Activated CD4-positive, alpha-beta T cell treated with anti-CD3 and anti-CD28 coated beads, Interleukin-2, amount 10 ng/mL, durations not matched to agents 7 days and 5 days (primary cell): ENCODE measurements at places on chromosomes 13 and 19. TPM values are rescaled to one million over a fixed set of nuclear protein-coding genes. Genes with fewer than 3 reads are reported as not detected.
A peak's percentile ranks its signal among the peaks of the same experiment; 100 is the strongest.

Gene CEACAM8
- not detected for total RNA-seq

Gene EDNRB
- not detected for total RNA-seq

- peak; percentile 44 for DNase-seq
These were observed 607 bp upstream of the SYNE4 start for GRCh38 chr19:36009220-36009619.

DNA sequence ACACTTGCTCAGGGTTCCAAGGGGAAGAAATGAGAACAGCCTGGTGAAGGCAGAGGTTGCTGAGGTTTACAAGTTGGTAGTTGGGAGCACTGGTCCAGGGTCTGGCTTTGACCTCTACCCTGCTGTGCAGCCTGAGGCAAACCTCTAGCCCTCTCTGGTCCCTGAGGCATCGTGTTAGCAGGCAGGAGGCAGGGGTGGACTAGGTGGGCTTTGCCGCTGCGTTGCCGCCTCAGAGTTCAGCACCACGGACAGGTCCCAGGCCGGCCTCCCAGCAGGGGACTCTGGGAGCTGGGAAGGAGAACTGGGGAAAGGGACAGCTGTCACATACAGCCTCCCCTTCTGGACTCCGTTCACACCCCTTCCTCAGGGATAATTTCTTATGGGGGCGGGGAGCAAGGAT, 3.1 kb downstream of the NCAN start:
- DNase-seq, result peak; percentile 53

- no peak for DNase-seq
These were observed 11.0 kb downstream of the SGTA start for GRCh38 chr19:2771786-2772674.

- DNase-seq, result no peak
These were observed 422.3 kb downstream of the SPRY2 start for GRCh38 chr13:79918620-79919019.

- no peak for DNase-seq
These were observed 20.8 kb upstream of the SLC25A30 start for GRCh38 chr13:45439008-45439407.

GRCh38 chr13:27252467-27252866, 1.1 kb downstream of the RPL21 start:
- no peak for DNase-seq

GRCh38 chr13:98672947-98673613, 79.4 kb downstream of the SLC15A1 start:
- DNase-seq, result peak; percentile 59
